ENCODE measurements at places on chromosomes 11 and 22.

DNA sequence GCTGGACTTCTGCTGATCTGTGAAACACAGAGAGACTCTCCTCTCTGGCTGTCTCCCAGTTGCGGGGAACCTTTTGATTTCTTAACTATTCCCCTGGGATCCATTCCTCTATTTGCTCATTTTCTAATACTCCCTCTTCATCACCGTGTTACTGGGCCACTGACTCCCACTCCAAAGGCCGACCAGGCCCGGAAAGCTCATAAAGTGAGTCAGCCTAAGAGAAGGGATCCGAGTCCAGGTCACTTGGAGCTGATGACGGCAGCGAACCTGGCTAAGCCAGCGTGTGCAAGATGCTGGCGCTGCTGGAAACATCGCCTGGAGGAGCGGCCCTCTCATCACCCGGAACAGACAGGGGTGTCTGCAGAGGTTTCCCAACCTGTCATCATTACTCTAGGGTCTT lies 112.8 kb downstream of the FBXO7 start:
- DNase-seq, result no peak

DNA sequence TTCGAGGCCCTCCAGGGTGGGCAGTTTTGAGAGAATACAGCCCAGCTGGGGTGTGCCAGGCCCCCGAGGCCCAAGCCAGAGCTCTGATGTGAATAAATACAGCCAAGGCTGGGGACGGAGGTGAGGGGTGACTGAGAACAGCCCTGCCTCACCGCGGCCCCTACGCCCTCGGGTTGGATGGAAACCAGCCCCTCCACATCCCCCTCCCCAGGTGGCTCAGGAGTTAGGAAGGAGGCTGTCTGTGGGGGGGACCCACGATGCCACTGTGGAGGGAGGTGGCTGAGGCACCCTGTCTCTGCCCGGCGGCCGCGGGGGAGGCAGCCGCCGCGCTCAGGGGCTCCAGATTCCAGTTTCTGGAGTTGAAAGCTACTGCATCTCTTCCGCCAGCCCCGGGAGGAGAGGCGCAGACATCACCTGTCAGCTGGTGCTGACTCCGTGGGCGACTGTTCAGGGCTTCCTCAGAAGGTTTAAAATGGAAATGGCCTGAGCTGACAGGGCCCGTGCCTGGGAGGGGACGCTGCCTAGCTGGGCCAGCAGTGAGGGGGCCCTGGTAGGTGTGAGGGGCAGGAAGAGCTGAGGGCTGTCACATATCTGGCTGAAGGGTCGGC lies 1.4 kb downstream of the FLRT1 start:
- DNase-seq, result no peak

- DNase-seq, result peak; percentile 46
Measured at GRCh38 chr11:105137286-105137685, 2.3 kb downstream of the CARD18 start.

DNA sequence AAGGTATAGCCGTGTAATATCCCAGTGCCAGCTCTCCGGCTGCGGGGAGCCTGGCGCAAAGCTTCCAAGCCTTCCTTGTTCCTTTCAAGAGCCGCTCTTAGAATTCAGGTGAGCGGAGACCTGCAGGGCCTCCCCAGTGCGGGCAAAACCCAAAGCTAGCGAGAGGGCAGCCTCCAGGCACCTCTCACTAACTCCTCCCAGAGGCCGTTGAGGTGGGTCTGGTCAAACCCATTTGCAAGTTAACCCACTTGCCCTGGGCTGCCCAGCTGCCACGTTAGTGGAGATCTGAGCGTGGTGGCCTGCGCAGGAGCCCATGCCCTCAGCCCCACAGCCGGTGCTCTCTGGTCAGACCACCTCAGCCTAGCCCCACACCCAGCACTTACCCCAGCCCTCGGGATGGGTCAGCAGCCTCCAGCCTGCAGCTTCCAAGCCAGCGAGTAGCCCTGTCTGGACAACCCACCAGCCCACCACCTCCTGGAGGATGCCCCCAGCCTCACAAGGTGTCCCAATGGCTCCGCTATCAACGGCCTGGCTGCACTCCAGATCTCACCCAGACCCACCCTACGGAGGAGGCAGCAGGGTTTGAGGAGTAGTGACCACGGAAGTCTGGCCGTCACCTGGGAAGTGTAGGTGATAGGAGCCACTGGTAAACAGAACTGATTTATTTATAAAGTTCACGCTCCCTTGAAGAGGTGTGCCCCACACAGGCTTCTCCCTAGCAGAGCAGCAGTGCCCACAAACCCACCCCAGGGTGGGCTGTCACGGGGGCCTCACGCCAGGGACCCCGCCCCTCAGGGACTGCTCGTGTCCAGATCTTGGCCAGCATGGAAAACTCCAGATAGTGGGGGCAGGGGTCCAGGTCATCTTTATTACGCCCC lies 2.3 kb downstream of the ASCL2 start:
- DNase-seq, result no peak

GRCh38 chr11:17489751-17490150 lies 13.1 kb upstream of the ABCC8 start:
- DNase-seq, result no peak

DNA sequence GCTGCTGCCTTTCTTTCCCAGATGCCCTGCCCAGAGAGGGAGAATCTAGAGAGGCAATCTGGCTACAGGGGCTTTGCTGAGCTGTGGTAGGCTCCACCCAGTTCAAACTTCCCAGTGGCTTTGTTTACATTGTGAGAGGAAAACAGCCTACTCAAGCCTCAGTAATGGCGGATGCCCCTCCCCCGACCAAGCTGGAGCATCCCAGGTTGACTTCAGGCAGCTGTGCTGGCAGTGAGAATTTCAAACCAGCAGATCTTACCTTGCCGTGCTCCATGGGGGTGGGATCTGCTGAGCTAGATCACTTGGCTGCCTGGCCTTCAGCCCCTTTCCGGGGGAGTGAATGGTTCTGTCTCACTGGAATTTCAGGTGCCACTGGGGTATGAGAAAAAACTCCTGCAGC lies 12.2 kb downstream of the BDNF start:
- DNase-seq, result no peak

- DNase-seq, result peak; percentile 18
Measured at GRCh38 chr22:27596133-27596870, 205.3 kb downstream of the MN1 start.

- no peak for DNase-seq
Measured at GRCh38 chr11:8357505-8357888, 93.8 kb upstream of the LMO1 start.

- DNase-seq, result peak; percentile 78
Measured at GRCh38 chr11:95092549-95093324, 3.1 kb downstream of the ENDOD1 start.

GRCh38 chr11:118071416-118072030 lies 5.4 kb upstream of the TMPRSS4 start:
- no peak for DNase-seq

DNA sequence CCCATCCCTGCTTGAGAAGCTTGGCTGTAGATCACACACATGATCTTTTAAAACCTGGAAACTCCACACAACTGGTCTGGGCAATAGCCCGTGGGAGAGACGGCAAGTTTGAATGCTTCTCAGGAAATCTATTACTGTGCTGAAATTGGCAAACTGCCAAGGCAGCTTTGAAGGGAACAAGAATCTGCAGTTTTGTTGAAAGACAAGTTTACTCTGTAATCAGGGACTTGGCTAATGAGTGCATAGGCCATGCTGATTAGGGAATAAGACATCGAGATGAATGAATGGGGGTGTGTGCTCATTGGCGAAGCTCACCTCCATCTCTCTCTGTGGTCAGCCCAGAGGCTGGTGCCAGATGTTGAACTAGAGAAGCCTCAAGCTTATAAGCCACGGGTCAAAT lies 218.8 kb downstream of the HIPK3 start:
- DNase-seq, result peak; percentile 52

- DNase-seq, result peak; percentile 41
Measured at GRCh38 chr11:67613960-67614715, 7.4 kb downstream of the NDUFV1 start.
